SJSA1 (cell line): ENCODE measurements at places on chromosomes 4 and X. TPM values are rescaled to one million over a fixed set of nuclear protein-coding genes. Genes with fewer than 3 reads are reported as not detected.

GRCh38 chr4:183447646-183448045 lies 3.2 kb downstream of the CDKN2AIP start:
- no peaks in the 10 kb centered on the region for H3K27me3 ChIP-seq
- peaks cover 76% of the 10 kb centered on the region for H3K36me3 ChIP-seq
- DNase-seq = no peak
- H3K4me3 ChIP-seq = no peak overlapping the region

DNA sequence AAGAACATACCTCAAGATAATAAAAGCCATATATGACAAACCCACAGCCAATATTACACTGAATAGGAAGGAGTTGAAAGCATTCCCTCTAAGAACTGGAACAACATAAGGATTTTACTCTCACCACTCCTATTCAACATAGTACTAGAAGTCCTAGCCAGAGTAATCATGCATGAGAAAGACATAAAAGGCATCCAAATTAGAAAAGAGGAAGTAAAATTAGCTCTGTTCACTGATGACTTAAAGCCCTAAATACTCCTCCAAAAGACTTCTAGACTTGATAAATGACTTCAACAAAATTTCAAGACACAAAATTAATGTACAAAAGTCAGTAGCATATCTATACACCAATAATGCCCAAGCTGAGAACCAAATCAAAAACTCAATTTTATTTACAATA lies 235.7 kb downstream of the NKX6-1 start:
- no peaks in the 10 kb centered on the region for H3K36me3 ChIP-seq
- H3K27ac ChIP-seq = no peak overlapping the region
- DNase-seq = no peak
- no peak overlapping the region for H3K4me3 ChIP-seq
- H3K4me1 ChIP-seq = no peaks in the 10 kb centered on the region
- no peaks in the 10 kb centered on the region for H3K27me3 ChIP-seq

DNA sequence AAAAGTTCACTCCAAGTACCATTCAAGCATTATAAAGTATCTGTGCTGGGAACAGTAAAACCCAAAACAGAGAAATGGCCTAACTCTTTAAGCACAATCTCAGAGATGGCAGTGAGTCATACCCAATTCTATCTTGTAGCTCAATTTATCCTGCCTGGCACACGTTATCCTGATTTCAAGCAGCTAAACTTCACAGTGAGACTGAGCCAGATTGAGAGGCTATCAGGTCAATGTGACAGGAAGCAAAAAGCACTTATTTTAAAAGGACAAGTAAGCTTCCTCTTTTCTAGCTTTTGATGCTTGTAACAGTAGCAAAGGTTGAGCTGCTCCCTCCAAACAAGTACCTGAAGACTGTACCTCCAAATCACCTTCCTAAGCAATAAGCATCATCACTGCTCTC lies 324.9 kb downstream of the NAF1 start:
- H3K36me3 ChIP-seq = no peaks in the 10 kb centered on the region
- H3K4me1 ChIP-seq = no peaks in the 10 kb centered on the region
- H3K27ac ChIP-seq = no peak overlapping the region
- H3K4me3 ChIP-seq = no peak overlapping the region

- no peak overlapping the region for H3K4me3 ChIP-seq
- no peaks in the 10 kb centered on the region for H3K4me1 ChIP-seq
- H3K27me3 ChIP-seq = no peaks in the 10 kb centered on the region
These were observed 18.0 kb downstream of the FAM184B start for GRCh38 chr4:17763416-17763815.

DNA sequence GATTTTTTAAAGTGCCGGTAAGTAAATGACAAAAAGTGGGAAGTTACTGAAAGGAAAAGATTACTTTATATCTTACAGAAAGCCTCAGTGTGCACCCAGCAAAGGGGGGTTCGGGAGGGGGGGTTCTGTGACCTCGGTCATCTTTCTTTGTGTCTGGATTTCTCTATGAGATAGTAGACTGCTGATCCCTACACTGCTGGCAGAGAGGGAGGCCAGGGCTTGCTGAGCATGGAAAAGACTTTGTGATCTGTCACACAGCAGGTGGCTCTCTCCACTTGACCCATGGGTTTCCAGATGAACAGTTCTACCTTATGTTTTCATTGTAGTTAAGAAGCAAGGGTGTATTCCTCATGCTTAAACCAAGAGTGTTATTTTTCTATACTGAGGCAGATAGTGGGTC lies 475.6 kb downstream of the PCDH10 start:
- H3K4me1 ChIP-seq = no peaks in the 10 kb centered on the region
- H3K27ac ChIP-seq = no peak overlapping the region
- no peak overlapping the region for H3K4me3 ChIP-seq
- H3K36me3 ChIP-seq = no peaks in the 10 kb centered on the region

- no peaks in the 10 kb centered on the region for H3K36me3 ChIP-seq
- DNase-seq = no peak
- H3K4me1 ChIP-seq = no peaks in the 10 kb centered on the region
- no peak overlapping the region for H3K4me3 ChIP-seq
These were observed 93.6 kb downstream of the RBM47 start for GRCh38 chr4:40536032-40536431.

- H3K36me3 ChIP-seq = no peaks in the 10 kb centered on the region
- H3K27ac ChIP-seq = no peak overlapping the region
- DNase-seq = no peak
- no peaks in the 10 kb centered on the region for H3K27me3 ChIP-seq
These were observed 70.4 kb downstream of the BEX3 start for GRCh38 chrX:103446665-103447302.

DNA sequence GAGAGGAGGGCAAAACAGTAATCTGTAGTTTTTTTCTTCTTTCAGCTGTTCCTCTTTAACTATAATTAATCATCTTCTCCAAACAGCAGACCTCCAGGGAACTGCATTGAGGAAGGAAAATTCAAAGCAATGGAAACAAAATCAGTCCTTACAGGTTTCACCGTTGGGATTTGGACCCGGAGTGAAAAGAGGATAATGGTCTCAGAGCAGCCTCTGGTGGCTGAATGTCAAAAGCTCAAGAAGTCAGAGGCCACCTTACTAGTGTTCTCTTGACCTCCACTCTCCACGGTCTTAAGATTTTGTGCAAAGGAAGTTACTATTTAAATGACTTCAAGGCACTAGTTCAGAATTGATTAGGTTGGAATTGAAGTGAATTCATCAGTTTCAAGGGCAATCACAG lies 16.0 kb upstream of the MID1 start:
- no peak overlapping the region; the same call in 1 of the 2 replicates for H3K4me3 ChIP-seq
- H3K4me1 ChIP-seq = peaks cover 36% of the 10 kb centered on the region
- no peaks in the 10 kb centered on the region for H3K36me3 ChIP-seq
- peak; percentile 41 for DNase-seq
- H3K27me3 ChIP-seq = no peaks in the 10 kb centered on the region

- H3K27ac ChIP-seq = no peak overlapping the region
- no peak overlapping the region for H3K4me3 ChIP-seq
- no peak for DNase-seq
These were observed 3.6 kb upstream of the LIMCH1 start for GRCh38 chr4:41534404-41534803.

DNA sequence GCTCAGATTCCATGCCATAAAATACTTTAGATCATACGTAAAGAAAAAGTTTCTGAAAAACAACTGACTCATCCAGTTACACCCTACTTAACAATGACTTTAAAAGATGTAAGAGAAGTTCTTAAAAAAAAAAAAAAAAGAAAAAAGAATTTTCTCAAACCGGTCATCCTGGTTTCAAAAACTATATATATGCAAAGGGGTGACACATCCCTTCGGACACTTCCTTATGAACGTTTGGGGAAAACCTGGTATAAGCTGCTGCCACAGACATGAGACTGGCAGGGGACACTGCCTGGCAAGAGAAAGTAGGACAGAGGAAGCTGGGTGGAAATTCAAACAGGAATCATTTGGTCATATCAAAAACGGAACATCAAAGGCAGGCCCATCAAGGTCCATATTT lies 81.2 kb upstream of the PRSS48 start:
- H3K36me3 ChIP-seq = no peaks in the 10 kb centered on the region
- no peaks in the 10 kb centered on the region for H3K27me3 ChIP-seq
- no peak overlapping the region for H3K4me3 ChIP-seq

GRCh38 chr4:146661367-146661766 lies 22.7 kb downstream of the POU4F2 start:
- H3K4me3 ChIP-seq = no peak overlapping the region
- no peaks in the 10 kb centered on the region for H3K4me1 ChIP-seq
- peaks cover 13% of the 10 kb centered on the region; the same call in 1 of the 2 replicates for H3K27me3 ChIP-seq
- H3K36me3 ChIP-seq = no peaks in the 10 kb centered on the region
- DNase-seq = no peak

- H3K4me1 ChIP-seq = no peaks in the 10 kb centered on the region
- H3K27me3 ChIP-seq = no peaks in the 10 kb centered on the region
- H3K27ac ChIP-seq = no peak overlapping the region
- no peak for DNase-seq
- H3K36me3 ChIP-seq = no peaks in the 10 kb centered on the region
These were observed 266.6 kb downstream of the MID1IP1 start for GRCh38 chrX:39067866-39068265.

- no peak overlapping the region for H3K27ac ChIP-seq
- no peak for DNase-seq
- no peaks in the 10 kb centered on the region for H3K36me3 ChIP-seq
- H3K27me3 ChIP-seq = no peaks in the 10 kb centered on the region
- no peak overlapping the region for H3K4me3 ChIP-seq
These were observed 18.2 kb downstream of the CXorf58 start for GRCh38 chrX:23926015-23926414.

DNA sequence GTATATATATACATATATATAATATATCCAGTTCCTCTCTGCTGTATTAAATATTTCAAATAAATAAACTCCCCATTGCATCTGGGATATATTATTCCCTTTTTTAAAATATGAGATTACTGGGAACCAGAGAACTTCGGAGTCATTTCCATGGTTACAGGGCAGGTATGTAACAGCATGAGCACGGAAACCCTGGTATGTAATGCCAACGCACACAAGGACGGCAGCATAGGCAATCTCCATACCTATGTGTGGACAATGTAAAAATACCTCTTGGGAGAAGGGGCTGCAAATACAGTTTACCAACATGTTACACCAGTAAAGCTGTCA lies 62.8 kb downstream of the NUDT10 start:
- H3K4me1 ChIP-seq = no peaks in the 10 kb centered on the region
- no peak overlapping the region for H3K27ac ChIP-seq
- H3K4me3 ChIP-seq = peak overlapping the region; percentile 23; the same call in 1 of the 2 replicates
- no peak for DNase-seq
- no peaks in the 10 kb centered on the region for H3K27me3 ChIP-seq

Gene TMEM35A
- not detected in 2 replicates for total RNA-seq

Gene NSG1
- total RNA-seq = not detected in 2 replicates

Gene GALNTL6
- total RNA-seq = 0.08 TPM in 1 of 2 replicates, not detected in the other

Gene FRMD7
- not detected in 2 replicates for total RNA-seq

Gene IL13RA1
- total RNA-seq = 47.7 and 52.3 TPM in 2 replicates

Gene TMEM271
- total RNA-seq = not detected in 2 replicates

Gene ZC4H2
- total RNA-seq = 2.2 and 4.4 TPM in 2 replicates

Gene HSFX3
- not detected in 2 replicates for total RNA-seq

Gene TMSB4X
- 4,755 and 8,566 TPM in 2 replicates for total RNA-seq
